ENCODE measurements at places on chromosomes 4 and X. TPM values are rescaled to one million over a fixed set of nuclear protein-coding genes. Genes with fewer than 3 reads are reported as not detected.
A peak's percentile ranks its signal among the peaks of the same experiment; 100 is the strongest.

DNA sequence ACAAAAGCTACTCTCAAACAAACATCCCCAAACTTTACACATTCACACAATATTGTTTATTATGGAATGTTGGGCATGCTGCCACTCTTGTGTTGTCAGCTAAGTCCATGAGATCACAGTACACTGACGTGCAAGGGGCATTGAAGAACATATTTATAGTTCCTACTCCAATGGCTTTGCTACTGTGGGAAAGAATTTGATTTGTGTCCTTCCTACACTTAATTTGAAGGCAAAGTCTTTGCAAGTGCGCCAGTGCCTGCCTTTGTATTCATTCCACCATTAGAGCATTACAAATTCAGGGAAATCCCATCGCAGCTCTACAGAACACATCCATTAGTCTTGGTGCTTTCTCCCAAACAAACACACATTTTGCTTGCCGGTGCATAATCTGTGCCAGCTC is 45.4 kb upstream of the FTHL17 start:
- DNase-seq: no peak

DNA sequence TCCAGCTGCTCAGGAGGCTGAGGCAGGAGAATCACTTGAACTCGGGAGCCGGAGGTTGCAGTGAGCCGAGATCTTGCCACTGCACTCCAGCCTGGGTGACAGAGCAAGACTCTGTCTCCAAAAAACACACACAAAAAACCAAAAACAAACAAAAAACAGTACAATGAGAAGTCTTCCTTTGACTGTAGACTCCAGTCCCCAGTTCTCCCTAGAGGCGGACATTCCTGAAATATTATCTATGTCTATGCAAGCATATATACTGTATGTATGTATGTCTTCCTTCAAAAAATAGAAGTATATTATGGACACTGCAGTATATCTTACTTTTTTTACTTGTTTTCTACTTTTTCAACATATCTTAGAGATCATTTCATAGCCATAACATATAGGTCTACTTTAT is 10.2 kb upstream of the FGF2 start:
- no peak for DNase-seq

- DNase-seq: no peak
Observed at GRCh38 chr4:51909236-51909703, 66.3 kb downstream of the DCUN1D4 start.

- no peak for DNase-seq
Observed at GRCh38 chrX:78109458-78109857, 5.4 kb downstream of the PGK1 start.

DNA sequence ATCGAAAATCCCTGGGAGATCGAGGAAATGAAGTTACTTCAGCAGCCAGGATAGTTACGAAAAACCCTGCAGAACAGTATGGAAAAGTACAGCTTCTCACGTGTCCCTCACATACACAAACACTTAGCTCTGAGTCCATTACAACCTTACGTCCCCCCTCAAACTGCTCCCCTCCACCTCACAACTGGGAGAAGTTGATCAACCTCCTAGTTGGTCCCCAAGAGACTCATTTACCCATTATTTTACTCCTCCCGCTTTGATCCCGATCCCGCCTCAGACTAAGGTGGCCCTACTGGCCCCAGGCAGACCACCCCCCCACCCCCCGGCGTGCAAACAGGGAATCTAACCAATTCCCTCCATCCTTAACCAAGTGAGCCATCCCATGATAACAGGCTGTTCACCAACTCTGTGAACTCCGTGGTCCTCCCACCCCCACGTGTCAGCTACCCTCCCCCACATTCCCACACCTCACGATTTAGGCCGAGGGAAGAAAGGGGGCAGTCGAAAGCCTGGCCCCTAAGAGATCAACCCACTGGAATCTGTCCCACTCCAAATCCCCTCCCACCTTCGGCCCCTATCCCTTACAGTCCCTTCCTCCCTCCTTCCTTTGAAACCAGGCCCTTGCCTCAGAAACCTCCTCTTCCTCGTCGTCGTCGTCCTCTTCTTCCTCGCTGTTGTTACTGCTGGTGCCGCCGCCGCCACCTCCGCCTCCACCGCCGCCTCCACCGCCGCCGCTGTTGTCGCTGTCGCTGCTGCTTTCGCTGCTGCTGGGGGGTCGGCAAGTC is 755 bp downstream of the ANKRD17 start:
- peak; percentile 7 for DNase-seq

- DNase-seq: no peak
Observed at GRCh38 chr4:173039617-173040577, 128.7 kb upstream of the GALNT7 start.

- peak; percentile 16 for DNase-seq
Observed at GRCh38 chrX:44241546-44241945, 101.9 kb downstream of the EFHC2 start.

DNA sequence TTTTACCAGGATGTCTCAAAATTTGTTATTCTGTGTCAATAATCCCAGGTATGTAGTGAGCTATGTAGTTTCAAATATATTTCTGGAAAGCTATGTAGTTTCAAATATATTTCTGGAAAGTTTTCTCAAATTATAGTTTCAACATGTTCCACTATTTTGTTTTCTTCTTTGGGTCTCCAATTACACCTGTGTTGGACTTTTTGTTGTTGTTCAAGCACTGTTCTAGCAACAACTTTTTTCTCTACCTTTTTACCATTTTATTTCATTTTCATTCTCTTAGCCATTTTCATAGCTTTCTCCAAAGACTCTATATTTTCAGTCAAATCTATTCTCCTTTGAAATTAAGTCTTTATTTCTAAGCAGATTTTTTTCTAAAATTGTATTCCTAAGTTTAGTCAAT is 88.4 kb downstream of the LCORL start:
- no peak for DNase-seq

DNA sequence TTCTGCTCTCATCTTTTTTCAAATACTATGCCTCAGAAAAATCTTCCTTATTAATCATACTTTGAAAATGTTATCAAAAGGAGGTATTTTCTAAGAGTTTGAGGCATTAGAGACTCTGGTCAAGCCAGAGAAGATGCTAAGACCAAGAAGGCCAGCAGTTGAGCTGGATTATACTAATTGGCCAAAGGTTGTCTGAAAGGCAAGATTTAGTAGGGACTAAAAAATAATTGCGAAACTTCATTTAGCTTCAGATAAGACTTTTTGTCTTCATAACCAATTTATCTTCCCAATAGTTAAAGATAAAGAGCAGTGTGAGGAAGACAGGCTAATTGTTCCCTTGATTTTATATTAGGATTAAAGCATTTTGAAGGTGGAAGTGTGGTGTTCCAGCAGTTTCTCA is 1412.4 kb upstream of the PCDH7 start:
- DNase-seq: no peak

GRCh38 chr4:47031011-47031678 is at the start of gene GABRB1:
Gene GABRB1, plus strand, starts transcription at chr4:47031567.
- peak; percentile 60 for DNase-seq

DNA sequence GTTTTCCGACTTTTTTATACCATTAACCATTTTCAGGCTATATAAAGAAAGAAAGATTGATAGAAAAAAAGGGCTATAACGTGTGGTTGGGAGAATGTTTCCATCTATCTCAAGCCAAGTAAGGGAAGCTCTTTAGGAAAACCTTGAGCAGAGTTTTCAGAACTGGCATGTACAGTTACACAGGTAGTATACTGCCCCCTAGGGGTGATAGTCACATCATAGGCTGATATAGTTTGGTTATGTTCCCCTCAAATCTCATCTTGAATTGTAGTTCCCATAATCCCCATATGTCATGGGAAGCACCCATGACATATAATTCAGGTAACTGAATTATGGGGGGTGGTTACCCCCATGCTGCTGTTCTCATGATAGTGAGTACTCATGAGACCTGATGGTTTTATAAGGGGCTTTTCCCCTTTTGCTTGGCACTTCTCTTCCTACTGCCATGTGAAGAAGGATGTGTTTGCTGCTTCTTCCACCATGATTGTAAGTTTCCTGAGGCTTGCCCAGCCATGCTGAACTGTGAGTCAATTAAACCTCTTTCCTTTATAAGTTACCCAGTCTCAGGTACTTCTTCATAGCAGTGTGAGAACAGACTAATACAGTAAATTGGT is 186.8 kb downstream of the TMA16 start:
- no peak for DNase-seq

DNA sequence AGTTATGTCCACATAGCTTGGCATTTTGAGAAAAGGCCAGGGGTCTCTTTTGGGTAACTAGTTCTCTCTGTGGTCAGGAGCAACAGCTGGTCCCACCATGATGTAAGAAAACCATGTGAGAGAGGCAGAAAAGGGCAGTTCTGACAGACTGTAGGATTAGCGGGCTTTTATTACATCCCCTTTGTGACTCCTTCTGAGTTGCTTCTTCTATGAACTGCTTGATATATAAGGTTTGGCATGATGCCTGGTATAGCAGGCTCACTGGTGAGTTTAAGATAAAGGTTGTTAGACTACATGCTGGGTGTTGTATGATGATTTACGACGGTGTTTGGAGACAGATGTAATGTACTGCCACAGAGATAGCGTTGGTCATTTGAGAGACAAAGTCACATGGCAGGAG is 2308.1 kb upstream of the AGA start:
- DNase-seq: no peak

- DNase-seq: no peak
Observed at GRCh38 chrX:148270499-148270898, 229.9 kb upstream of the AFF2 start.

- DNase-seq: no peak
Observed at GRCh38 chr4:64384237-64385203, 24.7 kb downstream of the TECRL start.

- DNase-seq: peak; percentile 63
Observed at GRCh38 chr4:47032405-47033106, 1.2 kb downstream of the GABRB1 start.

DNA sequence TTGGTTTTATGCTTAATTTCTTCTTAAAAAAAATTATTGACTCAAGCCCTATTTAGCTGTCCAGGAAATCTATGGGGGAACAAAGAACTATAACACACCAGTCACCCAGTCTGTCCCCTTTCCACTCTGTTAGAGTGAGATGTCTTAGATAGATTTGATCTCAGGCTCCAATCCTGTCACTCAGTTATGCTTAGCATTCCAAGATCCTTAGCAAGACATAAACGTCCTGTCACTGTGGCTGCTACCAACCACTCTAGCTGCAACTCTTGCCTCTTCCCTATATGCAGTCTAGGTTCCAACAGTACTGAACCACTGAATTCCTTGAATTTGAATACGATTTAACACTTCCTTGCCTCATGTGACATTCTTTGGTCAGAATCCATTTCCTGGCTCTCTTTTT is 241.9 kb upstream of the NWD2 start:
- no peak for DNase-seq

GRCh38 chrX:79176028-79176427 is 31.5 kb downstream of the GPR174 start:
- no peak for DNase-seq

GRCh38 chr4:159606835-159607234 is 504.0 kb downstream of the RAPGEF2 start:
- no peak for DNase-seq

DNA sequence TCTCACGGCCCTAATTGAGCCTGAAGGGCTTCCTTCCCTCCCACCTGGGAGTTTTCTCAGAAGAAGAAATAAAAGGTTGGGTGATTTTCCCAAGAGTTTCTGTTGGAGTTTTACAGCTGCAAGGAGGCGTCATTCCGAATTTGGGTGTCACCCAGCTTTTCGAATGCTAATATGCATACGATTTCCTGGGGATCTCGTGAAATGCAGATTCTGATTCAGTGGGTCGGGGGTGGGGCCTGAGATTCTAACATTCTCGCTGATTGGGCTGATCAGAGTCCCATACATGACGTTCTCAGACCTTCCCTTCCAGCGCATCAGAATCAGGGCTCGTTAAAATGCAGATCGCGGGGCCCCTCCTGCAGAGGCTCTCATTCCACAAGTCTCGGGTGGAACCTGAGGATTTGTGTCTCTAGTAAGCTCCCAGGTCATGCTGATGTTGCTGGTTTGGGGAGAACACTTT is 125.8 kb upstream of the STX18 start:
- DNase-seq: no peak

- DNase-seq: peak; percentile 71
Observed at GRCh38 chr4:2339458-2340271, 77.8 kb upstream of the MXD4 start.

DNA sequence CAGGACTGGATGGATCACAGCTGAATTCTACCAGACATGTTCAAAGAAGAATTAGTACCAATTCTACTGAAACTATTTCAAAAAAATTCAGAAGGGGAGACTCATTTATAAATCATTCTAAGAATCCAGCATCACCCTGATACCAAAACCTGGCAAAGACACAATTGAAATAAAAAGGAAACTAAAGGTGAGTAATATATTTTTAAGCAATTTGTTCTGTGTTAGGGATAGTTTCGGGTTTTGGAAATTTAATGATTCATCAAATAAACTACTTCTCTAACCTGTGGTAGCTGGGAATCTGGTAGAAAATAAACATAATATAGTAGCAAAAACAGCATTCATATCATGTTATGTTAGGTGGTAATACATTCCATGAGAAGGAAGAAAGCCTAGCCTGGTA is 662.2 kb upstream of the BOD1L1 start:
- no peak for DNase-seq

DNA sequence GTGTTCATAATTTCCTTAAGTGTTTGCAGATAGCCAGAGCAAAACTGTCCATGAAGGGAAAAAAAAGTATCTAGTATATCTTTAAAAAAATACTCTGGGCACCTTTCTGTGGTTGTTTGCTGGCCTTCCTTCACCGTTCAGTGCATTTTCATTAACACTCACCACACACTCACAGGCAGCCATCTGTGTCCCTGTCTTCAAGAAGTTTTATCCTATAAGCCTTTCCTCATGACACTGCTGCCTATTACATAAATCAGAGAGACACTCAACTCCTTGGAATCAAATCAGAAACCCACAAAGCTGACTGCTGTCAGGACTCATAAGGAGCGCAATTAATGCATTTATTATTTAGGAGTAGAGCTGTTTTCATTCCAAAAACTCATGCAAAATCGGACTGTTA is 1720.2 kb downstream of the PCDH7 start:
- DNase-seq: no peak

DNA sequence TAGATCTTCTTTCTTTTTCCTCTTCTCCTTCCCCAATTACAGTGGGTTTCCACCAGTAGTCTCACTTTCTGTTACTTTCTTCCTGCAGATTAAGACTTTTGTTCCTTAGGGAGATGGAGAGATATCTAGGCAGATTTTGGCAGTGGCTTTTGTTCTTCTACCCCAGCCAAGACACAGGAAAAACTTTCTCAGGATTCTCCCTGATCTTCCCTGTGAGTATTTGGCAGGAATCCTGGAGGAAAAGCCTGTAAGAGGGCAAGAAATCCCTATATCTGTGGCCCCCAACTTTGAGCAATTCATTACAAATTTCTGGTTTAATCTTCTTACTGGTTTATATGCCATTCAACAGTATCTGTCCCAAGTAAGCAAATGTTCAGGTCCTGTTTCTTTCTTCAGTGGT is 21.9 kb downstream of the SLC9A7 start:
- DNase-seq: no peak

MAGEA2B gene
- not detected for total RNA-seq

EXOC1L gene
- total RNA-seq: not detected

HTR2C gene
- total RNA-seq: 3.3 TPM

USP17L15 gene
- not detected for total RNA-seq

C4orf51 gene
- total RNA-seq: not detected

EFHC2 gene
- total RNA-seq: 3.4 TPM

UCHL1 gene
- 554 TPM for total RNA-seq

SPIN2A gene
- 1.9 TPM for total RNA-seq

LUZP4 gene
- total RNA-seq: not detected

RAB39B gene
- total RNA-seq: 20.1 TPM

CWH43 gene
- not detected for total RNA-seq

KANTR gene
- 53.1 TPM for total RNA-seq
